B cell (primary cell): ENCODE measurements at places on chromosomes 2 and 18. TPM values are rescaled to one million over a fixed set of nuclear protein-coding genes. Genes with fewer than 3 reads are reported as not detected.
A peak's percentile ranks its signal among the peaks of the same experiment; 100 is the strongest.

DNA sequence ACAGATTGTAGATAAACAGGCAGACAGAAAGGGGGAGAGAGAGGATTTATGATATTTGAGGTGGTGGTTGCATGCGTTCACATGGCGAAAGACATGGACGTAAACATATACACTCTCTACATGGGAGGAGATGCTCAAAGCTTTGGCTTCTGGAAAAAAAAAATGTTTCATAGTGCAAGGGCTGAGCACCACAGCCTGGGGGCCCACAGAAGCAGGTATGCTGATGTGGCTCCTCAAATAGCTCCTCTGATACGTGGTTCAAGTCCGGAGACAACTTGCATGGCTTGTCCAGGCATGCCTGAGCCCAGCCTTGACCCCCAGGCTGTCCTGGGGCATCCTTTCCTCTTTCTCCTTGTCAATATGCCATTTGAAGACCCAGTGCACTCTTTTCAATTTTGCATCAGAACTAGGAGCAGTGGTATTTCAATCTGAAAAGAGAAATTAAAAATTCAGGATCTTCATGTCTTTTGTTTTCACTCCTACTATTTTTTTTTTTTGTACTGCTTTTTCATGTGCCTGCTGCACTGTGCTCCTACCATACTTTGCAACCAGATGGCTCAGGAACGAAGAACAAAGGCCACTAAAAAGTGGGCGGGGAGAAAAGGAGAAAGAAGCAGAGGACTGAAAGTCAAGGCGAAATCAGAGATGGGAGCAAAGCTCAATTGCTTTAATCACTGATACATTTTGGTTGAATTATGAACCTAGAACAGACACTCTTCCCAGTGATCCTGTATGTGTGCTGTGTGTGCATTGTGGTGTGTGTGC, 495.7 kb upstream of the TCF4 start:
- DNase-seq = no peak
- peaks cover 2% of the 10 kb centered on the region for H3K4me1 ChIP-seq
- H3K36me3 ChIP-seq = no peaks in the 10 kb centered on the region
- H3K27ac ChIP-seq = no peak overlapping the region

GRCh38 chr2:13667415-13667757, 950.6 kb downstream of the TRIB2 start:
- H3K27me3 ChIP-seq = no peaks in the 10 kb centered on the region
- no peak for DNase-seq
- H3K4me1 ChIP-seq = no peaks in the 10 kb centered on the region
- H3K36me3 ChIP-seq = no peaks in the 10 kb centered on the region

DNA sequence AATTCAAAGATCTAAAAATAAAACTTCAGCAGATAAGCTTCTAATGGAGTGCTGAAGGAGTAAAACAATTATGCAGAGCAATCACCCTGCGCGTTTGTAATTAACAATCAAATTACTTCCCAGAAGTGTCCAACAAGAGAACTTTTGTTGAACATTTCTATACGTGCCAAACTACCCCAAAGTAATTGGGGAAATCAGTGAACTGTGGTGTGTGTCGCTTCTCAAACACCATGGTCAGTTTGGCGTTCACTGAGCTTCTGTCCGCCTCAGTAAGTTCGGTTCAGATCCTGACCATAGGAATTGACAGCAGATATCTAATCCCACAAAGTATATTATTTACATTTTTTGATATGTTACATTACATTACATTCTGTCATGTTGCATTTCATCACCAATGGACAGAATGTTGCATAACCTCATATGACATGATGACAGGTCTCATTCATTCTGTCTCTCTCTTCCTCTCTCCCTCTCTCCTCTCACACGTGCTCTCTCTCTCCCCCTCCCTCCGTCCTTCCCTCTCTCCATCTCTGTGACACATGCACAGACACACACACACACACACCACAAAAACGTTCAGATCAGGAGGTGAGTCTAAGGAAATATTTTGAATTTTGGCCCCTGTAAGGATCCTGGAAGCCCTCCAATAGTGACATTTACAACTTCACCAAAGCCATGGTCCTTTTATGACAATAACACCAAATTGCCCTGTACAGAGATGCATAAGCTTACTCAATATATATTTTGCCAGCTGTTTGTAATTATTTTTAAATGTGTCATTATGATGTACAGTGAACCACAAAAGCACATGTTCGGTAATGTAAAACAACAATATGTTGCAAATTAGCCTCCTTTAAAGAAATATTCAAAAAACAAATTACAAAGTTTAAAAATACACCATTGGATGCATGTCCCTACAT, 269.2 kb downstream of the FIGN start:
- no peak overlapping the region for H3K4me3 ChIP-seq
- no peak for DNase-seq
- no peak overlapping the region for H3K27ac ChIP-seq
- H3K27me3 ChIP-seq = no peaks in the 10 kb centered on the region
- no peaks in the 10 kb centered on the region for H3K4me1 ChIP-seq

- no peaks in the 10 kb centered on the region for H3K4me1 ChIP-seq
- no peak for DNase-seq
- H3K27me3 ChIP-seq = no peaks in the 10 kb centered on the region
- H3K36me3 ChIP-seq = no peaks in the 10 kb centered on the region
- no peak overlapping the region for H3K4me3 ChIP-seq
Observed at GRCh38 chr2:210686401-210686800, 130.0 kb downstream of the CPS1 start.

DNA sequence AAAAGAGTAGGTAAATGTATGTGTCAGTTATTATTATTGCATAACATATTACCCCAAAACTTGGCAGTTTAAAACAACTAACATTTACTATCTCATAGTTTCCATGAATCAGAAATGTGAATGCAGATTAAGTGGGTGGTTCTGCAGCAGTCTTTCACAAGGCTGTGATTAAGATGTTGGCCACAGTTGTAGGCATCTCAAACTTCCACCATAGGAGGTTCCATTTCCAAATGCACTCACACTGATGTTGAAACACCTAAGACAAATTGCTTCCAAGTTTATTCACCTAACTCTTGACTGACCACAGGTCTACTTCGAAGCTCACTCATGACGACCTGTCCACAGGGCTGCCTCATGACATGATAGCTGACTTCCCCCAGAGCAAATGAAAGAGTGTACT, 360.8 kb downstream of the GRB14 start:
- H3K4me3 ChIP-seq = no peak overlapping the region
- no peaks in the 10 kb centered on the region for H3K4me1 ChIP-seq
- H3K27ac ChIP-seq = no peak overlapping the region
- no peaks in the 10 kb centered on the region for H3K27me3 ChIP-seq

- H3K4me1 ChIP-seq = no peaks in the 10 kb centered on the region
- H3K27me3 ChIP-seq = no peaks in the 10 kb centered on the region
- no peak overlapping the region for H3K27ac ChIP-seq
- H3K36me3 ChIP-seq = no peaks in the 10 kb centered on the region
- no peak overlapping the region for H3K4me3 ChIP-seq
- no peak for DNase-seq
Observed at GRCh38 chr2:28155627-28156026, 237.0 kb upstream of the FOSL2 start.

FOXD4L1 gene
- total RNA-seq = 0.32 and 0.81 TPM in 2 replicates

GRCh38 chr2:126645211-126645618, 10.7 kb upstream of the GYPC start:
- H3K4me3 ChIP-seq = no peak overlapping the region
- H3K27me3 ChIP-seq = no peaks in the 10 kb centered on the region
- H3K27ac ChIP-seq = peak overlapping the region; percentile 52
- no peaks in the 10 kb centered on the region for H3K36me3 ChIP-seq
- no peak for DNase-seq

GRCh38 chr18:79964330-79965118, at the start of gene HSBP1L1:
TSS of gene HSBP1L1 (plus strand) at chr18:79964643. CDS start at chr18:79964736, 93 bp downstream.
- no peak within 1 kb of the TSS for H3K27ac ChIP-seq
- H3K4me3 ChIP-seq = peak within 1 kb of the TSS; percentile 60
- H3K36me3 ChIP-seq = no peaks in the 10 kb centered on the region
- DNase-seq = peak; percentile 76

- H3K36me3 ChIP-seq = no peaks in the 10 kb centered on the region
- H3K4me1 ChIP-seq = no peaks in the 10 kb centered on the region
- H3K27ac ChIP-seq = no peak overlapping the region
Observed at GRCh38 chr2:200728630-200729029, 83.1 kb upstream of the BZW1 start.

- no peak overlapping the region for H3K27ac ChIP-seq
- no peak overlapping the region for H3K4me3 ChIP-seq
- H3K4me1 ChIP-seq = no peaks in the 10 kb centered on the region
- H3K27me3 ChIP-seq = no peaks in the 10 kb centered on the region
Observed at GRCh38 chr2:38866773-38867443, 8.8 kb downstream of the DHX57 start.

DNA sequence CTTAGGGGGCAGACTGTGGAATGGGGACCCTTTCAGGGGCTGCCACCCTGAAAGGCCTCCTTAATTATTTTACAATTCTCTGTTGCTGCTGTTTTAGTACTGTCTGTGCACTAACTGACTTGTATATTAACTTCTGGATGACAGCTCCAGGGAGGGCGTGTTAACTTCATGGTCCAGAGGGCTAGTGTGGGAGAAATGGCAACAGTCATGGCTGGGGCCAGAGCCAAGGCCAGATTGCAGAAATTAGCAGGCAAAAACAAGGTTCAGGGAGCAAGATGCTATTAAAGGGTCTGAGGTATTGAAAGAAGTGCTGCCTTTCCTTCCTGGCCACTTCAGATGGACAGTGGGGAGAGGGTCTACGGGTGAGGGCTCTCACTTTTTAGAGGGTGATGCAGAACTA, 9.1 kb downstream of the WIPF1 start:
- no peak overlapping the region for H3K4me3 ChIP-seq
- H3K36me3 ChIP-seq = peaks cover 86% of the 10 kb centered on the region
- H3K27me3 ChIP-seq = no peaks in the 10 kb centered on the region
- peak overlapping the region; percentile 73 for H3K27ac ChIP-seq
- peaks cover 60% of the 10 kb centered on the region for H3K4me1 ChIP-seq
- no peak for DNase-seq

DNA sequence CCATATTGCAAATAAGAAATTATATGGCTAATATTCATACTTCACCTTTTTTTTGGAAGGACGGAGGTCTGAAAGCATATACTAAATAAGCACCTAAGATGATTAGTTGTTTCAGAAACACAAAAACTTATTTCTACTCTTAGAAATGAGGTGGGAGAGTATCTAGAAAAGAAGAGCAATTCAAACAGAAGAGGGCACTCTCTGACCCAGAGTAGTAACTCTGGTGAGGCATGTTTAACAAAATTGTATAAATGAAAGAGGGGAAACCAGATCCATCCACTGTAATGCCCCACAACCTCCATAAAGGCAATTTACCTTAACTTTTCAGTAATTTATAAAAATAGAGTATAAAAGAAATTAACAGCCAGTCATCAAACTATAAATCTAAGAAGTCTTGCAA, 669.6 kb upstream of the VRK2 start:
- H3K27me3 ChIP-seq = no peaks in the 10 kb centered on the region
- no peak overlapping the region for H3K27ac ChIP-seq
- no peaks in the 10 kb centered on the region for H3K36me3 ChIP-seq
- H3K4me1 ChIP-seq = no peaks in the 10 kb centered on the region
- DNase-seq = no peak

DNA sequence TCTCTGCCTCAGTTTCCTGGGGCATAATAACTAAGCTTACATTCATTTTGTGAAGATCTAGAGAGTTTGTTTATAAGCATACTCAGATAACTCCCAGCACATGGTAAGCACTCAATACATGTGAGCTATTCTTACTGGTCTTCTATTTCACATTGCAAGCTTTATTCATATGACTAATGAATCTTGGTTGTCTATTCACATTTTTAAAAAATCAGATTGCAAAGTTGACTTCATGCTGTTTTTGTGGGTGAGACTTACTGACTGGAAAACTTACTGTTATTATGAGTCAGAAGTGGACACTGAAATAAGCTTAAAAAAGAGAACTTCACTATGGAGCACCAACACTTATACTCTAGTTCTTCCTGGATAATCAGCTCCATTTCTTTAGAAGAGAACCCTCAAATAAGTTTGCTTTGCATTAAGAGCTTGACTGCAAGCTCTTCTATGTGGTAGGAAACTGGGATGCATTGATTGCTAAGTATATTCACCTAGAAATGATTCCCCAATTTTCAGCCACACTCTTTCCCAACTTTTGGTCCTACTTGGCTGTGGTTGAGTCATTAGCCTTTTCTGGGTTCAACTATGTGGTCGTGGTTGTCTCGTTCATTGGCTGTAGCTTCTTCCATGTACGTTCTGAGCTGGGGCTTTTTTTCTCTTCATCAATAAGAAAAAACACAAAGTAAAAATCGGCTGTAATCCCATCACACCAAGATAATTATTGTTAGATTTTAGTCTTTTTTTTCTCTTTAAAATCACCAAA, 29.5 kb upstream of the RBMS1 start:
- no peaks in the 10 kb centered on the region for H3K27me3 ChIP-seq
- DNase-seq = no peak
- no peaks in the 10 kb centered on the region for H3K4me1 ChIP-seq
- H3K4me3 ChIP-seq = no peak overlapping the region

DNA sequence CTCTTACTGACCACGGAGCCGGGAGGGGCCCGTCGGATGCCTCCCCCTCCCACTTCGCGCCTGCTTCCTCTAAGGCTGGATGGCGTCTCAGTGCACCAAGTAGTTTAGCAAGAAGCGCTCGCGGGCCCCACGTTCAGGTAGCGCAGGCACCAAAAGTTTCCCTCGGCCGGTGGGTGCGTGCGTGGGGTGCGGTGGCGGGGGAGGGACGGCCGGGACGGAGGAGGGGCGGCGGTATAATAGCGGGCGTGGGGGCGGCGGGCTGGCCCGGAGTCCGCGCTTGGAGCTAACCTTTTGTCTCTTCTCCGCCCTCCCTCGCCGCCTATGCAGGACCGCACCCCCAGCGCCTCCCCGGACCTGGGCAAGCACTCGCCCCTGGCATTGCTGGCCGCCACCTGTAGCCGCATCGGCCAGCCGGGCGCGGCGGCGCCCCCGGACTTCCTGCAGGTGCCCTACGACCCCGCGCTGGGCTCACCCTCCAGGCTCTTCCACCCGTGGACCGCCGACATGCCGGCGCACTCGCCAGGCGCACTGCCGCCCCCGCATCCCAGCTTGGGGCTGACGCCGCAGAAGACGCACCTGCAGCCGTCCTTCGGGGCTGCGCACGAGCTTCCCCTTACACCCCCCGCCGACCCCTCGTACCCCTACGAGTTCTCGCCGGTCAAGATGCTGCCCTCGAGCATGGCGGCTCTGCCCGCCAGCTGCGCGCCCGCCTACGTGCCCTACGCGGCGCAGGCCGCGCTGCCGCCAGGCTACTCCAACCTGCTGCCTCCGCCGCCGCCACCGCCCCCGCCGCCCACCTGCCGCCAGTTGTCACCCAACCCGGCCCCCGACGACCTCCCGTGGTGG, 1.0 kb downstream of the SP5 start:
- H3K27me3 ChIP-seq = peaks cover 62% of the 10 kb centered on the region
- DNase-seq = peak; percentile 12
- H3K4me3 ChIP-seq = peak overlapping the region; percentile 62
- H3K27ac ChIP-seq = no peak overlapping the region
- no peaks in the 10 kb centered on the region for H3K36me3 ChIP-seq
